ENCODE measurements at places on chromosomes 6 and 20.

GRCh38 chr20:14775778-14776177 lies 438.4 kb upstream of the FLRT3 start:
- peak; percentile 86 for DNase-seq

DNA sequence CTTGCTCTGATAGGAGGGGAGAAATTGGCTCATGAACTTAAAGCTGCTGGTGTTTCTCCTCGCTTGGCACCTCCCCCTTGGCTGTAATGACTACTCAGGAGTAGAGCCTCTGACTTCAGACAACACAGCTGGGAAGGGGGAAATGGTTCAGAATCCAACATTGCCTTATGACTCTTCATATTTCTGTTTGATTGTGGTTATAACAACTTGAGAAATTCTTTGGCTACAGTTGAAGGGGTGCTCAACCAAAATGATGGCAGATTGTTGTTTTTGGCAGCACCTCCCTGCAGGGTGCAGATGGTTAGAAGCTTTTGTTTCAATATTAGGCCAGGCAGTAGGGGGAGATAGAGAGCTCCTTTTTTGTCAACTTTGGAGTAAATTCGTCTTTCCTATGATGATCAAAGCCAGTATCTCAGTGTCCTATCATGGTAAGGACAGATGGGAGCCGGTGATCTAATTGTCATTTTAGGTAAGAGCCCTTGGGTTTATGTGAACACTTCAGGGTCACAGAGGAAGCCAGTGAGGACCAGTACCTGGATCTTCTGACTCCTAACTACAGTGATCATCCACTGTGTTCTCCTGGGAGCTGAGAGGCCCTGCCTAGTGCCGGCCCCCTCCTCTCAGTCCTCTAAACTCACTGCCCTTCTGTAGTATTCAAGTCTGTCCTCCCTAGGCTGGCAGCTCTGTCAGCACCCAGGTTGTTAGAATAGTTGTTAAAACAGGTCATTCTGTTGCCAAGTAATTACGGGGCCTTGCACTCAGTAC lies 39.9 kb downstream of the RPRD1B start:
- peak; percentile 89 for DNase-seq

DNA sequence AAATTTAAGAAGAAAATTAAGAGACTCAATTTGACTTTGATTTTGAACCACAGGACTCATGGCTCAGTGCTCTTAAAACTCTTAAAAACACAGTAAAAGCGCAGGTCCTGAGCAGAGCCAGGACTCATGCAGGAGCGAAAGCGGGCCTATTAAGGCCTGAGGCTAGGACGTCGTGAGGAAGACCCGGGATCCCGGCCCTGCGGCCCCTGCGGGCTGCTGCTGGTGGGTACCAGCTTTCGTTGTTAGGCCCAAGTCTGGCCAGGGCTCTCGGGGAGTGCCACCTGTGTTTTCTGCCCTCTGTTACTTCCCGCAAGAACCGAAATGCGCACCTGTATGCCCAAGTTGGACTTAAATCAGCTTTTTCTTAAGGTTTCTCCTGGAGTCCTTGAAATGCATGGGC lies 3.4 kb upstream of the PAX1 start:
- no peak for DNase-seq

GRCh38 chr20:48416002-48416401 lies 411.8 kb downstream of the PREX1 start:
- no peak for DNase-seq

GRCh38 chr20:32496811-32497533 lies 88.2 kb downstream of the NOL4L start:
- no peak for DNase-seq

DNA sequence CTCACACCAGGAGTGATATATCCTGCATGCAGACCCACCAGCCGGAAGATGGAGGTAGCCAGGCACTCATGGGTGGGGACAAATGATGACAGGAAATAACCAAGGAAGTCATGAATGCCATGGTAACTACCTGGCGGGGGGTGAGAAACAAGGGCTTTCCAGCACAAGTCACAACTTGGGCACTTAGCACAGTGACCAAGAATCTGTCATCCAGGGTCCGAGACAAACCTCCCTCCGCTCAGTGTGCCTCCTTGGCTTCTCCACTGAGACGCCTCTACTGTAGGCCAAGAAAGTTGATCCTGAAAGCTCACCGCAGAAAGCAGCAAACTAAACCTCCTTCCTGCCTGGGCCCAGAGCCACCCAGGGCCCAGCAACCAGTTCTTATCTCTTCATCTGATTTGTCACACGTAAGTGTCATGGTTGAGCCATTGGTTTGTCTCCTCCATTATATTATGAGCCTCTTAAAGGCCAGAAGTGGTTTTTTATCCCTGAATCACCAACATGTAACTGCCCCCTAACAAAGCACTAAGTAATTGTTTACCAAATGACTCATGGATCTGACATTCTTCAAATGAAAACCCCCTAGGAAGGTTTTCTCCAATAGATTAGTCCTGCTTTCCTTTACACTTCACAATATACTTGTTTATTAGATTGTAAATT lies 84.3 kb upstream of the TAB2 start:
- DNase-seq, result peak; percentile 73

- peak; percentile 91 for DNase-seq
These were observed at the start of gene ZFP64 for GRCh38 chr20:52191132-52191915. ZFP64 (minus strand) TSS chr20:52191779; CDS start chr20:52191636, 143 bp downstream.
